ENCODE measurements at places on chromosomes 3 and 15. TPM values are rescaled to one million over a fixed set of nuclear protein-coding genes. Genes with fewer than 3 reads are reported as not detected.

Gene UROC1
- not detected for total RNA-seq

Gene NME9
- not detected for total RNA-seq

DNA sequence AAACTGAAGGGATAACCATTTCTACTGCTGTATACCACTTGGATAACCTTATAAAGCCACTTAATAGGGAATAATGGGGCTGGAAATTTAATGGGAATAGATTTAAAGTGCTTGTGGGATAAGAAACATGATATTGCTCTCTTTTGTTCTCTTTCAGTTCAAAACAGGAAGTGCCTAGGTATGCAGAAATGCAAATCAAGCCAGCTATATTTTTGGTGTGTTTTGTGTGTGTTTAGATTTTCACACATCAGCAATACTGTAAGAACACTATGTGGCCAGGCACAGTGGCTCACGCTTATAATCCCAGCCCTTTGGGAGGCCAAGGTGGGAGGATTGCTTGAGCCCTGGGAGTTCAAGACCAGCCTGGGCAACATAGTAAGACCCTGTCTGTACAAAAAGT is 442.3 kb upstream of the TPRG1 start:
- DNase-seq, result no peak

DNA sequence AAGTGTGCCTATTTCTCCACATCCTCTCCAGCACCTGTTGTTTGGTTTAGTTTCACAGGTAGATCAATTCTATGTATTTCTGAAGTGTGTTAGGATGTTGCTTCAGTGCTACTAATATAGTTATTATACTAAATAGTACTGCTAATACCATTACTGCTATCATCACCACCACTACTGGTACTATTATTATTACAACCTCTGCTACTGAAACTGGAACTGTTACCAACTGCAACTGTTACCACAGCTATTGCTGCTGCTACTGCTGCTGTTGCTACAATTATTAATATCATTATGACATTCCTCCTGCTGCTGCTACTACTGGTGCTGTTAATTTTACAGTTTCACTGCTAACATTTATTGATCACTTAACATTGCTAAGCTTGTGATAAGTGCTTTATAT is 8.3 kb upstream of the LMOD3 start:
- no peak for DNase-seq

- DNase-seq, result no peak
Observed at GRCh38 chr3:187041362-187042307, 97.7 kb downstream of the RPL39L start.

GRCh38 chr3:58047826-58048225 is 39.6 kb downstream of the FLNB start:
- no peak for DNase-seq

- no peak for DNase-seq
Observed at GRCh38 chr3:37887062-37887461, 25.4 kb downstream of the CTDSPL start.

- no peak for DNase-seq
Observed at GRCh38 chr15:101558221-101558941, 68.9 kb upstream of the PCSK6 start.

DNA sequence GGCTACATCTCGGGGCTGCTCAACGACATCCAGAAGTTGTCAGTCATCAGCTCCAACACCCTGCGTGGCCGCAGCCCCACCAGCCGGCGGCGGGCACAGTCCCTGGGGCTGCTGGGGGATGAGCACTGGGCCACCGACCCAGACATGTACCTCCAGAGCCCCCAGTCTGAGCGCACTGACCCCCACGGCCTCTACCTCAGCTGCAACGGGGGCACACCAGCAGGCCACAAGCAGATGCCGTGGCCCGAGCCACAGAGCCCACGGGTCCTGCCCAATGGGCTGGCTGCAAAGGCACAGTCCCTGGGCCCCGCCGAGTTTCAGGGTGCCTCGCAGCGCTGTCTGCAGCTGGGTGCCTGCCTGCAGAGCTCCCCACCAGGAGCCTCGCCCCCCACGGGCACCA is 17.0 kb downstream of the ANKRD63 start:
- DNase-seq, result no peak

- no peak for DNase-seq
Observed at GRCh38 chr3:134018850-134019249, 10.9 kb downstream of the SLCO2A1 start.

- DNase-seq, result no peak
Observed at GRCh38 chr3:138539352-138539751, 54.7 kb downstream of the CEP70 start.

GRCh38 chr3:46453526-46454208 is 11.0 kb downstream of the LTF start:
- no peak for DNase-seq

Data from glomerular endothelial cell (primary cell).